ENCODE measurements at places on chromosomes 3 and 15.

GRCh38 chr15:48730506-48730905 is 80.4 kb downstream of the CEP152 start:
- no peak for DNase-seq

- peak; percentile 72 for DNase-seq
Measured at GRCh38 chr3:52231502-52232278, 6.2 kb upstream of the TLR9 start.

- no peak for DNase-seq
Measured at GRCh38 chr3:59994732-59995304, 945.0 kb upstream of the CFAP20DC start.

- DNase-seq: no peak
Measured at GRCh38 chr3:16369276-16369675, 104.3 kb downstream of the OXNAD1 start.

DNA sequence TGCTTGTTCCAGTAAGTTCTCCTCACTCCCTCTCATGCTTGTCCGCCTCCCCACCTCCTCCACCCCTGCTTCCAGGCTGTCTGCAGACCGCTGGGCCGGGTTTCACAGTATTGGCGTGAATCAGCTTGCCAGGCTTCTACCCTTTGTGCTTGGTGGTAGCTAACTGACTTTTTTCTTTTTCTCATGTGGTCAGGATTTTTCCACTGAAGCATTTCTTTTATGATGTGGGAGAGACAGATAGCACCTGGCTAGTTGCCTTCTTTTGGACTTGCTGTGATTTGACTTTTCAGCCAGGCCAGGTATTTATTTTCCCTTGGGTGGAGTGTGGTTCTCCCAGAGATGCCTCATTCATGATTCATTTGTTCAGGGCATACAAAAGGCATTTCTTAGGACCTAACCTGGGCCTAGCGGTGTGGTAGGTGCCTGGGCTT is 60.6 kb downstream of the ST6GAL1 start:
- peak; percentile 59 for DNase-seq

GRCh38 chr15:42721016-42721415 is 15.9 kb downstream of the CDAN1 start:
- no peak for DNase-seq

DNA sequence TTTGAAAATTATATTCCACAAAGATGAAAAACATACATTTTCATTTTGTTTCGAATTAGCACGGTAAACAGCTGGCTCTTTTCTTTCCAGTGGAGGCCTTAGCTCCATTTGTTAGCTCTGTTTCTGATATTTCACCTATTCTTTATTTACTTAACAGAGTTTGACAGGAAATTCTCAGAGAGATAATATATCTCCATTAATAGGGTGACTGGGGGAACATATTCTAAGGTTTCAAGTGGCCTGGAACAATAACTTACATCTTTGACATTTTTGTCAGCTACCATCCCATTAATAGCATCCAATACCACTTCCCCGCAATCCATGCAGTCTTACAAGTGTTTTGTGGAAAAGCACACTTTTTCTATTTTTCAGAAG is 577.6 kb upstream of the MDFIC2 start:
- DNase-seq: no peak

GRCh38 chr15:53979051-53979788 is 979 bp downstream of the UNC13C start:
- no peak for DNase-seq

GRCh38 chr15:51266656-51267050 is 71.7 kb downstream of the CYP19A1 start:
- DNase-seq: no peak

- DNase-seq: no peak
Measured at GRCh38 chr15:64621056-64621455, 154.3 kb downstream of the RBPMS2 start.

- DNase-seq: no peak
Measured at GRCh38 chr15:40328751-40329150, 5.3 kb downstream of the INAFM2 start.

- no peak for DNase-seq
Measured at GRCh38 chr3:65888980-65889706, 149.6 kb downstream of the MAGI1 start.

GRCh38 chr3:133931084-133931483 is 35.4 kb upstream of the RAB6B start:
- no peak for DNase-seq

- no peak for DNase-seq
Measured at GRCh38 chr3:9172851-9173321, 76.6 kb downstream of the SRGAP3 start.

- no peak for DNase-seq
Measured at GRCh38 chr3:39327746-39328349, 1.7 kb upstream of the CCR8 start.

- DNase-seq: peak; percentile 98
Measured at GRCh38 chr3:157127831-157128767, 31.8 kb downstream of the CCNL1 start.

GRCh38 chr15:91407269-91407889 is 307.3 kb downstream of the SV2B start:
- no peak for DNase-seq

Measured in inflammatory macrophage treated with lipopolysaccharide for 4 hours (primary cell).